ENCODE measurements at places on chromosomes 7 and 10.

- DNase-seq: no peak
These were observed 416.0 kb downstream of the PLXDC2 start for GRCh38 chr10:20232079-20232705.

- DNase-seq: no peak
These were observed 43.4 kb upstream of the PLEKHA1 start for GRCh38 chr10:122331100-122331499.

DNA sequence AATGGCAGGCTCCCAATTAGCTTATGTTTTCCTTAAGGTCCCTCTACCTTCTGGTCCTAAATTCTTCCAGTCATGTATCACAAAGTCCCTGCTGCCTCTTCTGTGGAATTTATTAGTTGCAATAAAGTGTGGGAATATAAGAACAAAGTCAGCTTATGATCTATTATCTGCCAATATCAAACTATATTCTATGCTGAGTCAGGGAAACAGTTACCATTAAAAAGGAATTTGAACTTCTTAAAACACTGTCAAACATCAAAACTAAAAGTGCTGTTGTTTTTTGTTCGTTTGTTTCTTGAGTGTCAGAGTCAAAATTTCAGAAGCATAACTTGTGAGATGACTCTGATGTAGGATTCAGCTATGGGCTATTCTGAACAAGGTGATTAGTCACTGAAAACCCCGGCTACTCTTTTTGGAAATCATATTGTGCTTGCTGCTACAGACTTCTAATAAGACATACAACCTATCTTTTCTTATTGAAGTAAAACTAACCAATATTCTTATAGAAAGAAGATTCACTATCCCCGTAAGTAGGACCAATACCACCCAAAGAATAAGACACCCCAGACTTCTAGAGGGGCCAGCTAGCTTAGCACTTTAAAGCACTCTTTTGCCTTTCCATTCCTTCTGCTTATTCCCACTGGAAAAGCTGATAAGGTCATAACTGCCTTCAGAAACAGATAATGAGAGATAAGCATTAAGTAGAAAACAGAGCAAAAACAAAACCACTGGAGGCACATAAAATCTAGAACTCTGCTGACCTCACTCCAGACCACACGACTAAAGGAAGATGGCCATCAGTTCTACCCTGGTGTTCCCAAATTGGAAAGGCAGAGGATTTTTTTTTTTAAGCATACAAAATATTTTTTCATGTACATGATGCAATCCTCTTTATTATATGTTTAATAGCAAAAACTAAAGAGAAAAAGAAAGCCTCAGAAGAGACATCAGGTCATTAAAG is 370.6 kb downstream of the PARD3 start:
- no peak for DNase-seq

- DNase-seq: no peak
These were observed 72.5 kb upstream of the CC2D2B start for GRCh38 chr10:95835149-95835860.

GRCh38 chr10:117363028-117363427 is 12.2 kb downstream of the PDZD8 start:
- no peak for DNase-seq

GRCh38 chr10:114682121-114682520 is 24.0 kb upstream of the ABLIM1 start:
- no peak for DNase-seq

DNA sequence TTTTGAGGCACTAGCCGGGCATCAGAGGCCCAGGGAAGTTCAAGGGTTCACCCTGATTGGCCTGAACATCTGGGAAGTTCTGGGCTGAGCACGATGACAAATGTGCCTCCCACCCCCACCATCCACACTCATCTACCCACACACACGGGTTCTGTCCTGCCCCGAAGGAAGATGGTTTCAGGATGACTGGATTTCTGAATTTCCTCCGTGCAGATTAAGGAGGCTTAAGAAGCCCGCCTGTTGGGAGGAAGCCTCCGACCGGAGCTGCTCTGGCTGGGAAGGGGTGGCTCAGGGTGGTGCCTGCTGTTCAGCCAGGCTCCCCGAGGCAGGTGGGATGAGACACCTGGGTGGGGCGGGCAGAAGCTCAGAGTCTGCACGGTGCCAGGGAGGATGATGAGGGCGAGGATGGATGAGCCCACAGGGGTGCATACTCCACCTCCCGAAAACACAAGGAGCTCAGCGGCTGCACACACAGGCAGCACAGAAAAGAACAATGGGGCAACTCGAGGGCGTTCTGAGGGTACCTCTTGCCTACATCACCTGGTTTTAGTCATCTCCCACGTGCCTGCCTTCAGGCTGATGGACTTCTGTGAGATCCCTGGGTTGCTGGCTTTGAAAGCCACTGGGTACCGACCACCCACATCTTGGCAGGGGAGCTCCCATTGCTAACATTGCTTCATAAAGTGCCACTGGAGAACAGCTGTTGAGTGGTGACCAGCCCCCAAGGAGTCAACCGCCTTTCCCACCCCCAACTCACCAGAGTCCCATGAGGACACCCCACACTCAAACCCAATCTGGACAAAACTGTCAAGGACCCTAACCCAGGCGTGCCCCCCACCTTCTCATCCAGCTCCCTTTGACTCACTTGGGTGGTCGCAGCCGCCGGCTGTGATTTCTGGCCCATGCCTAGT is 41.2 kb downstream of the CALML3 start:
- DNase-seq: peak; percentile 71

DNA sequence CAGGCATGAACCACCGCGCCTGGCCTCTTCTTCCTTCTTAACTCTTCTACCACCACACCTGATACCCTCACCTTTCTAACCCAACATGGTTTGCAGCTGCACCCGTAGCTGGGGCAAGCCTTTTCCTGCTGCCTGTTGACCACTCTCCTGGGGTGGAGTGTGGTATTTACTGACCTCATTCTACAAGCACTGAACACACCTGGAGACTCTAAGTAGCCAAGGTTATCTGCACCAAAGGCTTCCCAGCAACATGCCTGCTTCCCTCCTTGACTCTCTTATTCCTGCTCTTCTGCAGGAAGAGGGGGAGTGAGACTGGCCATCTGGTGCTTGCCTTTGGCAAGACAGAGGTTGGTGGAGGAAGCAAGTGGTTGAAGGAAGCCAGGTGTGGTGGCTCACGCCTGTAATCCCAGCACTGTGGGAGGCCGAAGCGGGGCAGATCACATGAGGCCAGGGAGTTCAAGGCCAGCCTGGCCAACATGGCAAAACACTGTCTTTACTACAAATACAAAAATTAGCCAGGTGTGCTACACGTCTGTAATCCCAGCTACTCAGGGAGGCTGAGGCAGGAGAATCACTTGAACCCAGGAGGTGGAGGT is 10.1 kb downstream of the ACTR1A start:
- no peak for DNase-seq

GRCh38 chr10:116069856-116070255 is 203.2 kb downstream of the GFRA1 start:
- no peak for DNase-seq

GRCh38 chr10:103564776-103565520 is 71.4 kb downstream of the NEURL1 start:
- no peak for DNase-seq

DNA sequence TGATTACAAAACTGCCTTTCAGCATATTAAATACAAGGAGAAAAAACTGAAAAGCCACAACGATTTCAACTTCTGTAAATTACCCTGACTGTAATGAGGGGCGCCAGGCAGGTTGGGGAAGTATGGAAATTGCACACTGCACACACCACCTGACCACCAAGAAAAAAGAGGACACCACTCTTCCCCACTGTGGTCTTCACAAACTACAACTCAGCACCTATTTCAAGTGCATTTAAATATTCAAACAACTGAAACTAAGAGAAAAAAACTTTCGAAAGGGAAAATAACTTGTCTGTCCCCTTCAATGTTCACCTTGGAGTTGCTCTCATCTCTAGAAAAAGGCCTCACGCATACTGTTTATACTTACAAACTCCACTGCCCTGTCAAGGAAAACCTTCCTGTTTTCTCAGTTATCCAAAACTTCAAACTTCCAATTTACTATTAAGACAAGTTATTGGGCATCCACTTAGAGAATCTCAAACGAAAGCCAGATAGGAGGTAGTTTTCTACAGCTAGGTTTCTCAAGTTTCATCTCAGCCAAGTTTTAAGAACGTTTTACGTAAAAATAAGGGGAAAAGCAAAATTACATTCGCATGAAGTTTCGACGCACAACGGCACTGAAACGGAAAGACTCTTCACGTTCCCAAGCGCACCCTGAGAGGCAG is 1.4 kb downstream of the LARP4B start:
- no peak for DNase-seq

- no peak for DNase-seq
These were observed 56.1 kb downstream of the ZNF727 start for GRCh38 chr7:64101126-64101942.

DNA sequence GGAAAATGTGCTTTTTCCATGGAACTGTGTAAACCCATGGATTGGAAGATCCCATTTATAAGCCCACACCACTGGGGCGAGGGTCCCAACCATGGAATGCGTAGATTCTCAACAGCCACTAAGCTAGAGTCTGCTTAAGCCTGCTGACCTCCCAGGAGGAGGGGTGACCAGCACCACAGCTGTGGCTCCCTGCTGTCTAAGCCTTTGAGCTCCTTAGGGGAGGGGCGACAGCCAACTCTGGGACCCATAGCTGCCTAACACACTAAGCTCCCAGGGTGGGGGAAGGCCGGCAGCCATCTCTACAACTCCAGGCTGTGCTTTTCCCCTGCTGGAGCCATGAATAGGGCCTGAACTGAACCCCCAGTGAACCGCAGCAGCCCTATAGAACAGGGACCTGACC is 249.8 kb upstream of the HPS1 start:
- no peak for DNase-seq

GRCh38 chr10:105044902-105045301 is 403.8 kb downstream of the SORCS3 start:
- no peak for DNase-seq

DNA sequence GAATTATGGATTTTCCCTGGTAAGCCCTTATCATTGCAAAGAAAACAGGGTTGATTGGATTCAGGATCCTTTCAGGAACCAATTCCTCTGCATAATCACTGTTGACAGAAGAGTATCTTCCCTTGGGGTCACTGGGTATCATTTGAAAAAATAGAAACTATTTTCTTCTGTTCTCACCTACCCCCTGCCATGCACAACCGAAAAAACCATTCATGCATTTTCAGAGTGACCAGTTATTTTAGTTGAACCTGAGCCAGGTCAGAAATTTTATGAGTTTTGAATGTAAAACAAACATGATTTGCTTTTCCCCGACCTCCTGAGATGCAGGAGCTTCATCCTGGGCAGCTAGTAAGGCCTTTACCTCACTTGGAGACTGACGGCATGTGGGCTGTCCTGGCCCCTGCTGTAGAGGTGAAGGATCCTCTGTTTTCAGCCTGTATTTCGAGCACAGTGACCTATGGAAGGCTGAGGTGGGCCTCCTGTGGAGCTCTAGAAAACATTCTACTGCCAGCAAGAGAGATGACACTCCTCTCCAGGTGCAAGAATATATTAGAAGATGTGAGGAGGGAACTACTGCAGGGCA is 30.1 kb downstream of the TMEM178B start:
- no peak for DNase-seq

DNA sequence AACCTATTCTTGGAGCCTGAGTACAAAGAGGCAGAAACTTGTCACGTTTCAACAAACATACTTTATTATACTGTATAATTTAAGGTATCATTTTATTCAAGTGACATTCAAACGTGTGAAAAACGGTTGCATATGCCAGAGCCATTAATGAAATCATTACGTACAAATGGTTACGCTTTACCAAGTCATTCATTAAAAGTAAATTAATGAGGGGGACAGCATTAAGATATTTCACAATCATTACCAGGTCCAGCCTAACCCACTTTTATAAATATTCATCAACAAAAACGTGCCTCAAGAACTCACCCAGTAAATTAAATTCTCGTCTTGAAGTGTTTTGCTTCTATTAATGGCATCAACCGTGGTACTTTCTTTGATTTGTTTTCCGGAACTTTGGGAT is 253.0 kb downstream of the RPS24 start:
- DNase-seq: no peak

DNA sequence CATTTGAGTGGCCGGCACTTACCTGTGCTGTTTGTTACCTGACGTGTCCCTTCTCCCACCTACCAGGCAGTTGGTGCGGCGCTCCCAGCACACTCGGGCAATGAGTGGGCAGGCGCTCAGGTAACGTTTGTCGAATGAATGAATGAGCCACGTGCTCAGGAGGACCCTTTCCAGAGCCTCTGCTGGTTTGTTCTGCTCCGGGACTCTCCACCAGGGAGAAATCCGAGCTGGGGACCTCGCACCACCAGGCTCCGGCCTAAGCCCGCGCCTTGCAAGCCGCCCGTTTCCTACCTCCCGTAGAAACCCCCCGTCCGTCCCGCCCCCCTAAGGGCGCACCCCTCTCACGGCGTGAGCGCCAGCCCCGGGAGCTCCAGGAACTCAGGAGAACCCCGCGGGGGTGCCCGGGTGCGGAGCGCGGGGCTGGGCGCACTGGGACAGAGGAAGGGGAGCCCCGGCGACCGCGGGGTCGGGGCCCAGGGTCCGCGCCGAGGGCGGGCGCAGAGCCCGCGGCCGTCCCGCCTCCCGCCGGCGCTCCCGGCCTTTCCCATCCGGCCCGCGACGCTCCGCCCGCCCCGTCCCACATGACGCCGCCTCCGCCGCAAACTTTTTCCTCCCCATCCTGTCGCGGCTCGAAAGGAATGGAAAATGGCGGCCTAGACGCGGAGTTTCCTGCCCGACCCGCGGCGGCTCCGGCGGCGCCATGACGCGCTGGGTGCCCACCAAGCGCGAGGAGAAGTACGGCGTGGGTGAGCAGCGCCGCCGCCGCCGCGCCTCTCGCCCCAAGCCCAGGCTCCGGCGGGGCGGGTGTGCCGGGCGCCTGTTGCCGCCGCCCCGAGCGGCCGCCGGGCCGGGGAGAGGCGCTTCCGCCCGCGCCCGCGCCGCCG is at the start of gene DOCK1:
Gene DOCK1 (plus strand): TSS at position 611 of the 884 bp plus-strand sequence. CDS start 90 bp downstream, at position 701.
- DNase-seq: no peak

- DNase-seq: no peak
These were observed 4.3 kb downstream of the IRF5 start for GRCh38 chr7:128941946-128942526.

DNA sequence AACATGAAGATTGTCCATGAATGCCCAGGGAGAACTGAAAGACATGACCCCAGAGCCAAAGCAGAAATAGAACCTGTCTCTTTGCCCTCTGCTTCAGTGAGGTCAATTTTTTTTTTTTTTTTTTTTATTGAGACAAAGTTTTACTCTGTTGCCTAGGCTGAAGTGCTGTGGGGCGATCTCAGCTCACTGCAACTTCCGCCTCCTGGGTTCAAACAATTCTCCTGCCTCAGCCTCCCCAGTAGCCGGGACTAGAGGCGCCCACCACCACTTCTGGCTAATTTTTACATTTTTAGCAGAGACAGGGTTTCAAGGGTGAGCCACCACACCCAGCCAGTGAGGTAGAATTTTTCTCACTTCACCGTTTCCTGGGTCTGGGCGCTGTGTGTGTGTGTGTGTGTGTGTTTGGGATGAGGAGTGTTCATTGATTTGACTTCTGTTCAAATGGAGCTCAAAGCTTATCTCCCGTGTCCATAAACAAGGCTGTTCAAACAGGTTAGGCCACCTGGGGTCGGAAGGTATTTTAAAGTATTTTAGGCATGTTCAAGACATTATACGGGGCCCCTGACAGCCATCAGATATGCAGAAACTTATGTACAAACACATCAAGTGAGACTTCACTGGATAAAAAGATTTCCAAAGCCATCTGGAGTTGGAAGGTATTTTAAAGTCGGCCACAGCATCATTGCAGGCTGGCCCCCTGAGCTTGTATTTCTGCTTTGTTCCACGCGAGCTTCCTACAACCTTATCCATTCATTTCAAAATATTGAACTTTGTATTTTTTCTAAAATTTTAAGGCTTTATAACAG is 93.8 kb downstream of the MAP3K8 start:
- no peak for DNase-seq

GRCh38 chr10:19531324-19531723 is 284.9 kb upstream of the PLXDC2 start:
- no peak for DNase-seq

- DNase-seq: no peak
These were observed 68.9 kb upstream of the CARD11 start for GRCh38 chr7:3112479-3113134.

All from GM04503 (cell line).